ENCODE measurements at places on chromosomes 13 and 19. TPM values are rescaled to one million over a fixed set of nuclear protein-coding genes. Genes with fewer than 3 reads are reported as not detected.

- peak; percentile 37 for DNase-seq
Observed at GRCh38 chr13:20270163-20270865, 38.2 kb upstream of the GJB6 start.

Gene KLF1
- not detected for total RNA-seq

- no peak for DNase-seq
Observed at GRCh38 chr13:88189728-88190127, 518.6 kb downstream of the SLITRK5 start.

Gene RFPL4A
- total RNA-seq: not detected

GRCh38 chr19:14577885-14578427 is 4.9 kb upstream of the CLEC17A start:
- DNase-seq: no peak

DNA sequence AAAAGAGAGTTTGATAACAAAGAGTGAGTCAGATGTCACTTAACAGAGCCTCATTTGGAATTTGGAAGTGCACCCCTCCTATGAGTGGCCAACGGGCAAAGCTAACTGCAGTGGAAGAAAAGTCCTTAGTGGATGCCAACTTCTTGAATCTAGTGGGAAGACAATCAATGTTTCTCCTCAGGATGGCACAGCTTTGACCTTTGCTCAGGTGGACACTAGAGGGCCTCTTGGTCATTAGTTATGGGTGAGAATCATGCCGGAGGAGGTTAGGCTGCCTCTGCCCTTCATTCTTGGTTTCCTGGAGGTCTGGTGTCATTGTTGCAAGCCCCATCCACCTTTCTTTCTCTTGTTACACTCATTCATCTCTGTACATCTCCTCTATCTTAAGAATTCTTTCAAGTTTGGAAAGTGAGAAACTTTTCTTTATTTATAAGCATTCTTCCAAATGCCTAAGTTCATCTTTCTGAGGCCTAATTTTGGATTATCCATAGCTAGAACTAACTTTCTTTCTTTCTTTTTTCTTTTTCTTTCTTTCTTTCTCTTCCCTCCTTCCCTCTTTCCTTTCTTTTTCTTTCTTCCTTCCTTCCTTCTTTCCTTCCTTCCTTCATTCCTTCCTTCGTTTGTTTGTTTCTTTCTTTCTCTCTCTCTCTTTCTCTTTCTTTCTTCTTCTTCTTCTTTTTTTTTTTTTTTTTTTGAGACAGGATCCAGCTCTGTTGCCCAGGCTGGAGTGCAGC is 327.2 kb upstream of the TSHZ3 start:
- DNase-seq: peak; percentile 25

Measured in astrocyte (in vitro differentiated cells and primary cell).